ENCODE measurements at places on chromosomes 12 and 14.

DNA sequence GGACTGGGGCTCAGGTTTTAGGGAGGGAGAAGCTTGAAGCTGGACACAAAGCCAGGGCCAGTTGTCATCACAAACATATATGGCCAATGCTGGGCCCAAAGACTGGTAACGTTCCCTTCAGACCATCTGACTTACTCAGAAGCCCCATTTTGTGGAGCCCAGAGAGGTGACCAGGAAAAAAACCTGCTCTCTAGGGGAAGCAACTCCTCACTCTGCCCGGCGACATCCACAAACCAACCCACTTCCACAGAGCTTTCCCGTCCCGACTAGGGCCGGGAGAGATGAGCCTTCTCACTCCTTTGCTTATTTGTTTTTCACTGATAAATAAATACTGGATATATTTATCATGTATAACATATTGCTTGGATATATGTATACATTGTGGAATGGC, 180.9 kb upstream of the RTL1 start:
- DNase-seq = no peak

DNA sequence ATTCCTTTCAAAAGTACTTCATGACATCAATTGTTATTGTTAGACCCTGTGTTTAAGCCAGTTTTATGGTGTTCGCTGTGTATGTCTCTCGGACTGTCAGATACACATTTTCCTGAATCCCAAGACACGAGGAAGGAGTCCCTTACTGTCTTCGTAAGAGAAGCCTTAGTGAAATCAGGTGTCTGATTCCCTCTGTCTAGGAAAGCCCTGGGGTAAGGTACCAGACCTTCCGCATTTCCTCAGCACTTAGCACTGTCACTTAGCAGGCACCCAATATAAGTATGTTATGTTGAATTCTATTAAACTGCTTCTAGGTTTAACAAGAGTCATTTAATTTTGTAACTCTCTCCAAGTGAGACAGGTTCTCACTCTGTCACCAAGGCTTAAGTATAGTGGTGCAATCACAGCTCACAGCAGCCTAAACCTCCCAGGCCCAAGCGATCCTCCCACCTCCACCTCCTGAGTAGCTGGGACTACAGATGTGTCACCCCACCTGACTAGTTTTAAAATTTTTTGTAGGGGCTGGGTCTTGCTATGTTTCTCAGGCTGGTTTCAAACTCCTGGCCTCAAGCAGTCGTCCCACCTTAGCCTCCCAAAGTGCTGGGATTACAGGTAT, 111.0 kb downstream of the BBS10 start:
- DNase-seq = no peak

GRCh38 chr12:54028314-54029201, at the start of gene HOXC6:
Gene HOXC6 (plus strand): TSS chr12:54028440. CDS start chr12:54028522, 82 bp downstream.
- peak; percentile 53 for DNase-seq

- no peak for DNase-seq
Measured at GRCh38 chr12:69497308-69498026, 27.3 kb downstream of the FRS2 start.

- DNase-seq = peak; percentile 13
Measured at GRCh38 chr12:107761502-107761904, 566 bp upstream of the PRDM4 start.

GRCh38 chr12:95857156-95857555, 1.6 kb upstream of the SNRPF start:
- DNase-seq = no peak

- DNase-seq = peak; percentile 8
Measured at GRCh38 chr12:131869871-131870418, 24.5 kb upstream of the ULK1 start.

DNA sequence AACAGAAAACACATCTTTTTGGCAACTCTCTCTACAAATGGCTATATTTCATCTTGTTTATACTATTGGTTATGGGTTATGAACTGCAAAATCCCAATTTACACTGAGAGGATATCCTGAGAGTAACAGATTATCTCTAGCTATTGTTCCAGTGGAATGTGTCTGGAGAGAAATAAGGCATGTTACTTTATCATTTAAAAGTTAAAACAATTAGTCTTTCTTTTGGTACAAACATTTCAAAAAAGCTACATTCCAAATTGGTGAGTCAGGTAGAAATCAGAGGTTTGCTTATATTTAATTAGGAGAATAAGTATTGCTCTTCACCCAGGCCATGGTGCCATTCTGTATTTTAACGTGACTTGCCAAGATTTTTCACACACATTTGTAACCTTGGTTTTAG, 411.6 kb downstream of the CCER1 start:
- no peak for DNase-seq

DNA sequence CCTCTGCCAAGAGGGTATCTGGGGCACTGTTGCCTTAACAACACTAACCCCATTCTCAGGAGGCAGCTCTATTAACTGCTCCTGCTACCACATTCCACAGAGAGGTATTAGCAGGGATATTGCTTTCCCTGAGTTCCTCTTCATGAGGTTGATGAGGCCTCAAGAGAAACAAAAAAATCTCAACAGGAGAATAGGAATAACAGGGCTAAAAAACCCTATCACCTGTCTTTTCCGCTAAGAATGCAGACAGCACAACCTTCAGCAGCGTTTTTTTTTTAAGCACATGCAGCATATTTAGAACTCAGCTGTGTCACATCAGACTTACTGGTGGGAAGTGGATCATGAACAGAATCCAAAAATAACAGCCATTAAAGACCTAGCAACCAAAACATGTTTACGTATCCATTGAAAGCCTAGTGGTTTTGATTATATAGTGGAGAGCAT, 29.2 kb downstream of the ATF7 start:
- no peak for DNase-seq

- DNase-seq = no peak
Measured at GRCh38 chr12:47190271-47190750, 110.6 kb upstream of the AMIGO2 start.

- no peak for DNase-seq
Measured at GRCh38 chr12:104486363-104486750, 29.6 kb downstream of the CHST11 start.

- DNase-seq = no peak
Measured at GRCh38 chr14:55109836-55110235, 19.2 kb upstream of the LGALS3 start.

- DNase-seq = no peak
Measured at GRCh38 chr12:47910981-47911380, 6.2 kb upstream of the VDR start.

DNA sequence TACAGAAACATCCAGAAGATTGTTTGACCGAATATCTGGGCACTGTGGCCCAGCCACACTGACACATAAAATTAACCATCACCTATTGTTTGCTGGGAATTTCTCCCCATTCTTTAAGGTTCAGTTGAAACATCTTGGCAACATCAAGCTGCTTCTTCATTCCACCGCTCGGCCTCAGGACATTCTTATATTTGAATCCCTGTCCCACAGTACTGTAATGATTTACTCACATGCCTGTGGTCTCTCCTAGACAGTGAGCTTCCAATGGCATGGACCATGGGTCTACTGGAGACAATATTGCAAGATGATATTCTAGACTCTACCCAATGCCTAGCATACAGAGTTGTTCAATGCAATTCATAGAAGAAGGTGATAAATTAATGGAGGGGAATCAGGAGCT, 56.1 kb downstream of the EMP1 start:
- no peak for DNase-seq

- no peak for DNase-seq
Measured at GRCh38 chr12:131864469-131864868, 30.0 kb upstream of the ULK1 start.

GRCh38 chr12:113862590-113863454, 103.3 kb downstream of the RBM19 start:
- DNase-seq = no peak

DNA sequence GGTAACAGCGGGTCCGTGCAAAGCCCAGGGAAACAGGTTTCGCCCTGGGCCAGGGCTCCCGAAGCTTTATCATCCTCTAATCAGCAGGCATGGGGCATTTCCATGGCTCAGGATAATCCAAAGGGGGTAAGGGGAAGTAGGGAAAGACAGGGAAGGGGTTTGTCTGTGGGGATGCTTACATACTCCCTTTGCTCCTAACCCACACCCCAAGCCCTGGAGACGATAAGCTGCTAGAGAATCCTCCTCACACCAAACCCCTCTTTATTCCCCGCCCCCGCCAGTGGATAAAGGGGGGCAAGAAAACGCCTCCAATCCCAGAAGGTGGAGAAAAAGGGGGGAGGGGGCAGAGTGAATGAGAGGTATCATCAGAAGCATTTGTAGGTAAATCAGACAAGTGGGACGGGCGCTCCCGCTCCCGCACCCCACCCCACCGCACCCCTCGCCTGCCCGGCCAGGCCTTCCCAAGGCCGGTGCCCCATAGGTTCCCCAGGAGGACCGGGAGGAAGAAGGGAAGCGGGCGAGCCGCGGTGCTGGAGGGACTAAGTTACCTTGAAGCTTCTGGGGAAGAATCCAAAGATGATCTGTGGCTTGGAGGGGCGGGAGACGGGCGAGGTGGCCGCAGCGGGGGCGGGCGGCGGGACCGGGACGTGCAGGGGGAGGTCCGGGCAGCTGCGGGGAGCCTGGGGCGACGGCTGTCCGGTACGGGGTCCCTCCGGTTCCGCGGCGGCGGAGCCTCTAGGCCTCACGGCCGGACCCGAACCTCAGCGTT, 762 bp downstream of the PPP2R5E start:
- peak; percentile 14 for DNase-seq

DNA sequence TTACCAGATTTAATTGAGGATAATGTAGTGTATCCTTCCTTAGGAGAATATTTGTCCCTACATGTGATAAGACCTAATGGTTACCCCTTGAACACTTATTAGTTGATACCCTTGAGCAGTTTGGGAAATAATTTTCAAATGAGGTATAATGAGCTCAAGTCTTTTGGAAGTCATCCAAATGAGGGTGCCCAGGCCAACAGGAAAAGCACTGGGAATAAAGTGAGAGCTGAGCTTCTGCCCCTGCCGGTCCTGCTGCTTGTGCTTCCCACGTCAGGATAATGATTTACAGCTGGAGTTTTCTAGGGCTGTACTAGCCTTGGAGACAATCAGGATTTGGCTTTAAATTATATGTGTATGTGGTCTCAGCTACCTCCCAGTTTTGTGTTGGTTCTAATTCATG, 178.8 kb upstream of the FRMD6 start:
- no peak for DNase-seq

- DNase-seq = no peak
Measured at GRCh38 chr14:24695265-24696241, 61.6 kb upstream of the GZMB start.

DNA sequence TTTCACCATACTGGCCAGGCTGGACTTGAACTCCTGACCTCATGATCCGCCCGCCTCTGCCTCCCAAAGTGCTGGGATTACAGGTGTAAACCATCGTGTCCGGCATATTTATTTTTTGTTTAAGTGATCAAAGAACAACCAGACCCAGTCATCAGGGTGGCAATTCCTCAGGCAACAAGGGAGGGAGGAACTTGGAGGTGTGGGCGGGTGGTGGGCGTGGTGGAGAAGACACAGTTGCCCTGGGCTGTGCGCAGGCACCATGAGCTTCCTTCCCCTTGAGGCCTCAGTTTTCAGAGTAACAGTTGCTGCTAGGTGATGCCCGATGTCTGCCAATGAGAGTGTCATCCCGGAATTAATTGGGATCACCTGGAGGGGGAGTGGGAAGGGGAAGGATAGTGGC, 191.7 kb downstream of the ALG10 start:
- no peak for DNase-seq

- DNase-seq = no peak
Measured at GRCh38 chr12:20748198-20748597, 53.1 kb downstream of the SLCO1C1 start.

DNA sequence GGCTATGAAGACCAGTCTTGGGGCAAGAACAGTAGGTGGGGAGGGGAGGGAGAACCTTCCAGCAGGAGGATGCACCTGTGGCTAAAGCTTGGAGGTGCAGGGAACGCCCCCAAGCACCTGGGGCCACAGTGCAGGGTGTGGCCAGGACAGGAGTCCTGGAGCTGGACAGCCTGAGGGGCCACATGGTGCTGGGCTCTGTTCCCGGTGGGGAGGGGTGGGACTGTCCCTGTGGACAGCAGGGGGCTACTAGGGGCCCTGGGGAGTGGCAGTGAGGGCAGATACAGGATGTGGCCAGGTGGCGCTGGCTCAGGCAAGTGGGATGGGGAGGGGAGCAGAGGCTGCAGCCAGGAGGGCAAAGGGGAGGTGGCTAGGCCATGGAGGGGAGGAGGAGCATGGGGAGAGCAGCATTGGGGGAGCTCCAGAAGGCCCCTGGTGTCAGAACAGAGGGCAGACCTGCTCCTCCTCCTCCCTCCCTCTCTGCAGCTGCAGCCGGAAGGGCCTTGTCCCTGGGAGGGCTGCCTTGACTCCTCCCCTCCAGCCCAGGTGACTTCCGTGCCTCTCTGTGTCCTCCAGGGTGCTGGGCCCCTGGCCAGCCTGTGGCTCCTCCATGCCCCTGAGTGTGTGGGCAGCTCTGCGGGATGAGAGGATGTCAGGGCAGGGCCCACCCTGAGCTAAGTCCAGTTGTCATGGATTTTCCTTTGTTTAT, 68.4 kb upstream of the DLK1 start:
- DNase-seq = no peak

DNA sequence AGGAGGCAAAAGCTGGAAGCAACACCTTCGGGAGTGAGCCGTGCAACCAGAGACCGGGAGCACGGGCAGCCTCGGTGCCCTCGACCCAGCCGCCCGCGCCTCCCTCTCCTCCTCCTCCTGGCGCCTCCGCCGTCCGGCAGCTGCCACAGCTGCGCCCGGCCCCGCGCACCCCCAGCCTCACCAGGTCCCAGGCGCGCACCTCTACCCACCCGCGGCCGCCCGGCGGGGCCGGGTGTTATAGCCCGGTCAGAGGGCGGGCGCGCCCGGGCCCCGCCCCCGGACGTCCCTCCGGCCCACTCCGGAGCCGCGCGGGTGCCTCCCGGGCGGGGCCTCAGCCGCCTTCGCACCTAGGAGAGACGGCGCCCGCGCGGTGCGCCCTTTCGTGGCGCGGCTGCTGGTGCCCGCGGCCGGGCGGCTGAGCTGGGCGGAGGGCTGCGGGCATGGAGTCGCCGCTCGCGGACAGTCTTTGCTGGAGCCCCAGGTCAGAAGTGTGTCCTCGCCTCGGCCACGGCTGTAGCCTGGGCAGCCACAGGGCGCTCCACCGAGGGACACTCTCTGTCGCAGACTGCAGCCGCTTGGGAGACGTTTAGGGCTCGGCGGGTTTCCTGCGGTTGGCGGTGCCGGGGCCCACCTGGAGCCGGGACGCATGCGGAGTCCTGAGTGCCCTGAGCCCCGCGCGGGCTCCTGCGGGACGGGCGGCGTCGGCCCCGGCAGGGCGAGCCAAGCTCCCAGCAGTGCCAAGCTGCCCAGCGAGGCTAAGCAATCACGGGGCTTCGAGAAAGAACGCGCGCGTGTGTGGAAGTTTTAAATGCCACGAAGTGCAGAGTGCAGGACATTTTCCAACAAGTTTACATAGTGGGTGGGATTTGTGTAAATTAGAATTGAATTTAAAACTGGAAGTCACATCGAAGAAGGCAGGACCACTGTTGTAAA, at the start of gene CPM:
CPM (minus strand) TSS at position 211 of the 933 bp plus-strand sequence. CDS start 334 bp downstream, outside the sequence.
- DNase-seq = peak; percentile 83

- DNase-seq = peak; percentile 54
Measured at GRCh38 chr14:90760591-90761316, 55.5 kb downstream of the TTC7B start.

DNA sequence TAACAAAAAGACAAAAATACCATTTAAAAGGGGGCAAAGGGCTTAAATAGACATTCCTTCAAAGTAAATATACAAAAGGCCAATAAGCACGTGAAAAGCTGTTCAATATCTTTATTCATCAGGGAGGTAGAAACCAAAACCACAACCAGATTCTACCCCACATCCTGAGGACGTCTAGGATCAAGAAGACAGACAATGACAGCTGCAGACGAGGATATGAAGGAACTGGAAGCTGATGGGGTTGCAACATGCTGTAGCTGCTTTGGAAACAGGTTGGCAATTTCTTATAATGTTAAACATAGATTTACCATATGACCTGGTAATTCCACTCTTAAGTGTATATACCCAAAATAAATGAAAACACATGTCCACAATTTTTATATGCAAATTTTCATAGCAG, 85.1 kb upstream of the C14orf180 start:
- DNase-seq = no peak

All from HEK293T (cell line).